Activated T-cell treated with anti-CD3 and anti-CD28 coated beads, Interleukin-2, amount 50 U/mL, for 48 hours (primary cell): ENCODE measurements at places on chromosomes 13 and 19.

- DNase-seq = no peak
Measured at GRCh38 chr13:41389580-41389979, 67.8 kb upstream of the RGCC start.

- DNase-seq = no peak
Measured at GRCh38 chr19:44690131-44690440, 8.9 kb upstream of the CEACAM16 start.

GRCh38 chr13:98520674-98521449, 56.0 kb downstream of the STK24 start:
- DNase-seq = no peak

- DNase-seq = no peak
Measured at GRCh38 chr13:49184621-49185020, 35.5 kb upstream of the MLNR start.

DNA sequence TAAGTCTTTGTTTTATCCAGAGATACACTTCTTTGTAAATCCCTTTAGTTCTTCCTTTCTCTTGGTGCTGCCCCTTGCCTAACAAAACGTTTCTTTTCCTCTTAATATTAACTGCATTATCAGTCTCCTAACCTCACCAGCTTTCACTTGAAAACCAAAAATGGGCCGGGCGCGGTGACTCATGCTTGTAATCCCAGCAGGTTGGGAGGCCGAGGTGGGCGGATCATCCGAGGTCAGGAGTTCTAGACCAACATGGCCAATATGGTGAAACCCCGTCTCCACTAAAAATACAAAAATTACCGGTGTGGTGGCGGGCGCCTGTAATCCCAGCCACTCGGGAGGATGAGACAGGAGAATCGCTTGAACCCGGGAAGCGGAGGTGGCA, 329.8 kb upstream of the MIR17HG start:
- DNase-seq = no peak

- DNase-seq = no peak
Measured at GRCh38 chr13:71214821-71215220, 652.2 kb downstream of the DACH1 start.

DNA sequence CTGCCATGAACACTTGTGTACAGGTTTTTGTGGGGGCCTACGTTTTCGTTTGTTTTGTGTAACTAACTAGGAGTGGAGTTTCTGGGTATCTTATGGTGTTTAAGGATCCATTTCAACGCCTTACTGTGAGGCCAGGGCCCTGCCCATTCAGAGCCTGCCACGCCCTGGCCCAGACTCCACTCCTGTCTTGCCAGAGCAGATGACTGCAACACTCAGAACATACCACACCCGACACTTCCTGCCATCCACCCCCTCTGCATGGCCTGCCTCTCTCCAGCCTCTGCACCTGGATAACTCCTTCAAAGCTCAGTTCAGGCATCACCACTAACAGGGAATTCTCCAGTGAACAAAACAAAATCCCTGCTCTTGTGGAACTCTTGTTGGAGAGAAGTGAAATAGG, 43.2 kb downstream of the RGCC start:
- DNase-seq = peak; percentile 52

DNA sequence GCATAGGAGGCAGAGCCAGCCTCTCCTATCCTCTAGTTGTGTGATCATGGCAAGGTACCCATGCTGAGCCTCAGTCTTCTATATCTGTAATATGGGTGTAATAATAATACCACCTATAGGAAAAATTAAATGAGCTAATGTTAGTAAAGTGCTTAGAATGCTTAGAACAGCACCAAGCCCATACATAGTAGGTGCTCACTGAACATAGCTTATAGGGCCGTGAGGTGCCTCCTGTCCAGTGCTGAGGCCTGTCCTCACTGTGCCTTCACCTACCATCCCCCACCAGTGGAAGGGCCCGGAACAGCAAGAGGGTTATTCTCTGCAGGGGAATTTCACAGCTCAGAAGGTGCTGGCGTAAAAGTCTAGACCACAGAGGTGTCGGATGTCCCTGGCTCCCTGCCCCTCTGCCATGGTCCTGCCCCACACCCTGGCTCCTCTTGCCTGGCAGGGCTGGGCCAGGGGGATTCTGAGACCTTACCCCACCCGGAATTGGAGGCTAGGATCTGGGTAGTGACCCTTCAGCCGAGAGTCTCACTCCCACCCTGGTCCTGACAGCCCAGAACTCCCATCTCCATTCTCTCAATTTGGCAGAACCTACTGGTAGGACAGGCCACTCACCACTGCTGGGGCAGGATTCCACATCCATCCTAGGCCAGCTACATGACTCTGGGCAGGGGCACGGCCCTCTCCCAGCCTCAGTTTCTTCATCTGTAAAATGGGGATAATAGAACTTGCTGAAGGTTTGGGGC, 2.2 kb upstream of the SCN1B start:
- no peak for DNase-seq

GRCh38 chr19:33640773-33641172, 19.0 kb downstream of the CHST8 start:
- no peak for DNase-seq

GRCh38 chr13:33341861-33342452, 56.4 kb upstream of the STARD13 start:
- no peak for DNase-seq

DNA sequence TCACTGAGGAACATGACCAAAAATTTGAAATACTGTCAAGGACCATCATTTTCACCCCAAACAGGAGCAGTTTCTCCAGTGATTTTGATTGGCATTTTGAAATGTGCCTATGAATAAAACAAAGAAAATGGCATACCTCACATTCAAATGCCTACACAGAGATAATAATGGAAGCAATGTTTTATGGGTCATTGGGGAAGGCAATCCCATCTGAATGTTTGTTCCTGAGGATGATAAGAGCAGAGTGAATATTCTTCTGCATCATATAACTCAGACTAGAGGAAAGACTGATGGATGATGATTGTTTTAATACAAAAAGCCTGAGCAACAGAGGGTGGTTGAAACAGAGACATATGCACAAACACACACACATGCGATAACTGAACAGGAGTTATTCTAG, 2749.9 kb downstream of the PCDH9 start:
- no peak for DNase-seq

DNA sequence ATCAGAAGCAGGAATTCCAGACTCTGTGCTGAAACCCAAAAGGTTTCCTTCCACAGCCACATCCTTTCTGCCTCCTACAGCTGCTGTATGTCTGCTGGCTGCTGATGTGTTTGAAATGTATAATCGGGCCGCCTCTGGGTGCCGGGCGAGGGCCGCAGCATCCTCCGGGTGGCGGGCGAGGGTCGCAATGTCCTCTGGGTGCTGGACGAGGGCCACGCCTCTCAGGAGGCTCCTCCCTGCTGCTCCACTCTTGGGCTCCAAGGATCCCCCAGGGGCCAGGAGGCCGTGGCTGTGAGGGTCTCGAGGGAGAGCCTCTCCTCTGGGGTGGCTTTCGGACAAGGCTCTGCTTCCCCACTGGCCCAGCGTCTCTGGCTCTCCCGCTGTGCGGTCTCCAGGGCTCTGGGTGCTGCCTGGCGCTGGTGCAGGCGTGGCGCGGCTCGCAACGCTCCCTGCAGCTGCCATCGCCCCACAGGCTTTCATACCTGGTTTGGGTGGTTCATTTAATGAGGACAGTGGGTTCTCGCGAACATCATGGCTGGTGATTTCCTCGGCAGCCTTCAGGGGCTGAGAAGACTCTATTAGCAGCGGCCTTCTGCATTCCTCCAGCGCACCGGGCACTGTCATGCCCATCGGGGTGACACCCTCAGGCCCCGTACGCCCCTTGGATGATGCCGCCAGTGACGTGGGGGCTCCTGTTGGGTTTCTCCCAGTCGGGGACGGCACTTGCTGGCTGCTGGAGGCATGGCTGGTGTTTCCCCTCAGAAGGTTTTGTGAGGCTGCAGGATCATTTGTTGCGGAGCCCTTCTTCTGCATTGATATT, 41.8 kb upstream of the GRTP1 start:
- DNase-seq = no peak

- DNase-seq = no peak
Measured at GRCh38 chr13:44576351-44577235, 463 bp upstream of the TSC22D1 start.

GRCh38 chr13:82658811-82659210, 1223.5 kb downstream of the SLITRK1 start:
- no peak for DNase-seq

- peak; percentile 55 for DNase-seq
Measured at GRCh38 chr19:46776927-46777911, 11.2 kb downstream of the SLC1A5 start.

DNA sequence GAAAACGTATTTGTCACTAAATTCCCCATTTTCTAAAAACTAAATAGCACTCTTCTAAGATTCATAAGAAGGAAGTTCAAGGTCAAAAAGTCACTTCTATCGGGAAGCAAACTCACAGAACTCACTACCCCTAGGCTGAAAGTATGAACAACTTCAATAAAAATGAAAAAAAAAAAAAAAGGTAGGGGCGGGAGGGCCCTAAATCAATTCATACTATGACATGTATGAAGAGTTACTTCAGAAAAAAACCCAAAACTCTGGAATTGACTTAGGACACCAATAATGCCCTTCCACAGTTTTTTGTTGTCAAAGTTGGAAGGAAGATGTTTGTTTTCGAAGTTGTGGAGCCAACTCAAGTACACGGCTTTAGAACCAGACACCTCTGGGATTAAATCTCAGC, 1.1 kb downstream of the SUCLA2 start:
- no peak for DNase-seq

DNA sequence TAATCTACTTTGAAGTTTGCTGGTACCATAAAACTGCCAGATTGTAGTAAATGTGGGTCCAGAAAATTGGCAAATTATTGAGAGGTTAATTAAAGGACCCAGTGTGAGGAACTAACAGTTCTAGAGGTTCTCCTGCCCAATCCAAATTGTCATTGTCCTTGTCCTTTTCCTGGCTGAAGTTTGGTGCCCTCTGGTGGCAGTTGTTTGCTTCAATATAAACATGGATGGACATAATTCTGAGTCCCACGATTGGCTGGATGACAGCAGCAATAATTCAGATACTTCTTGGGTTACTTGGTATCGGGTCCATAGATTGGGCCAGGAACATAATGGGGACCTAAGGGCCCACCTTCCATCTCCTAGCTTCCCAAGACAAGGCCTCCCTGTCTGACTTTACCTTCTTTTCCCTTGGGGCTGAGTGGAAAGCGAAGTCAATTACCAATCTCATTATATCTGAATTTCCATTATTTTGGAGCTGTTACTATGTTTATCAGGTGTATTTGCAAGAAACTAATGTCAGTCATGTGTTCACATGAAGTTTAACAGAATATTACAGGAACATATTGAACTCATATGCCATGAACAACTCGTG, 33.8 kb upstream of the GARRE1 start:
- DNase-seq = peak; percentile 77
